ENCODE measurements at places on chromosomes 2 and 18. TPM values are rescaled to one million over a fixed set of nuclear protein-coding genes. Genes with fewer than 3 reads are reported as not detected.
A peak's percentile ranks its signal among the peaks of the same experiment; 100 is the strongest.

Gene PELI1
- total RNA-seq = 42.9 TPM

Gene ICOS
- total RNA-seq = 190 TPM

DNA sequence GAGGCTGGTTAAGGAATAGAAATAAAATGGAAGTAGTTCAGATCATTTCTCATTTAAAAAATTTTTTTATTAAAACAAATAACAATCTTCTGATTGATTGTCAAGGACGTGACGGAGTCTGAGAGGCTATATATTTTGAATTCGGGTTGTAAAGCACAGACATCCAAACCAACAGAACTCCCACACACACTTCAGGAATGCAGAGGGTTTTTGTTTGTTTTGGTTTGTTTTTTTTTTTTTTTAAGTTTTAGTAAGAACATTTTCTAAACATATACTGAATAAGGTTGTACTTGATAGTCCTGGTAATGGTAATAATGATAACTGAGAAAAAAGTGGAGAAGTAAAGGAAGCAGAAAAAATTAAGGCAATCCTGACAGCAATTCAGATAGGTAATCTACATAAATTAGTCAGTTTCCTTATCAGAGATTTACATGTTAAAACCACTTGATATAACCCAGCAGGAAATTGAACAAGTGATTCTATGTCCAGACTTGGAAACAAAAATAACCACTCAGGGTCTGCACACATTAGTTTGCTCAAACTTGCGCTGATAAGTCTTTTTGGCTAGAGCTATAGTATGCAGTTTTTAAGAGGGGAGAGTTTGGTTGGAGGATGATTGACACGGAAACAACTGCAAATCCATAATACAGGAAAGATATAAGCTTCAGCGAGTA lies 51.5 kb upstream of the CTAGE1 start:
- no peak for DNase-seq

GRCh38 chr2:43226955-43227829 lies 786 bp upstream of the ZFP36L2 start:
- peak; percentile 74 for DNase-seq

GRCh38 chr2:175742367-175742766 lies 259.7 kb downstream of the LNPK start:
- DNase-seq = no peak

DNA sequence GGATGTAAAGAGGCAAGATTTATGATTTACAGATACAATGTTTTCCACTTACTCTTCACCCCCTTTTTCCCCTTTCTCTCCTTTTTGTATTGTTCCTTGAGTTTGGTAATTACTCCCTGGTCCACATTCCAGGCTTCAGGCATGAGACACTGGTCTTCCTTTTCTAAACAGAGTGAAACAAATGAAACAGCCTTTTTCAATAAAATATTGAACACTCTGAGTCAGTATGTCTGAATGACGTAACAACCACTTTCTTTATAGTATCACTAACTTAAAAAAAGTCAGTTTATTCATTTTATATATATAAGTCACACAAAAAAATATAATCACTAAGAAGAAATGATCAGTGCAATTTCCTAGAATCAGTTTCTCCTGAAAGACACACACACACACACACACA lies 79.7 kb downstream of the STRN start:
- DNase-seq = no peak

DNA sequence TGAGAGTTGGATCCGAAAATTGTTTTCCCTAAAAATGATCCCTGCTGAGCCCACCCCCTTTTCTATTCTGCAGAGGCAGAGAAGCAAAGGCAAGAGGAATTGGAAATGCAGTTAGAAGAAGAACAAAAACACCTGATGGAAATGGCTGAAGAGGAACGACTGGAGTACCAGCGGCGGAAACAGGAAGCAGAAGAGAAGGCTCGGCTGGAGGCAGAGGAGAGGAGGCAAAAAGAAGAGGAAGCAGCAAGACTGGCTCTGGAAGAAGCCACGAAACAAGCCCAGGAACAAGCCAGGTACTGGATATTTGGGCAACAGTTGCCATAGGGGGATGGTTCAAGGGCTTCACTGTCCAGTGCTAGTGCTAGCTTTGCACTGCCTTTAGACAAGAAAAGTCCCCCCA lies 41.7 kb downstream of the SUMO1 start:
- DNase-seq = no peak

DNA sequence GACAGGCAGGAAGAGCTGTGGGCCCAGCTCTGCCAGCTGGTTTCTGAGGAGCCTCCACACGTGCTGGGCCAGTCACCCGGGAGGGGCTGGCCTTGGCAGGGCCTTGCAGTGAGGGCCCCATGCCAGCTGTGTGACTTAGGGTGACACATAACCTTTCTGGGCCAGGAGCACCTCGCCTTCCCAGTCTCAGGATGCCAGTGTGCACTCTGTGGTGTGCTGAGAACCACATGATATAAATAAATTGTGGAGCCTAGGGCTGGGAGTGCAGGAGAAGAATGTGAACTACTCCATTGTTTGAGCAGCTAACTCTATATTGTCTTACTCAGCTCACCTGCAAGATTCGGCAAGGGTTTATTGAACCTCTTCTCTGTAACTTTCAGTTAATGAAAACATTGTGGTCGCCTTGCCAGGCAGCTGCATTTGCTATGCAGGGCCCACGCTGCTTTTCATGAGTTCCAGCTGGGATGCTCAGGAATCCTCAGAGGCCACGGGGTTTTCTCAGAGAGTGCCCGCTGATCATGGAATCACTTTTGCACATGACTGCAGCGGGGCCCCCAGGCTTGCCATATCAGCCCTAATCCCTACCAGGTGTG lies 222.3 kb downstream of the SH3RF3 start:
- DNase-seq = peak; percentile 24

DNA sequence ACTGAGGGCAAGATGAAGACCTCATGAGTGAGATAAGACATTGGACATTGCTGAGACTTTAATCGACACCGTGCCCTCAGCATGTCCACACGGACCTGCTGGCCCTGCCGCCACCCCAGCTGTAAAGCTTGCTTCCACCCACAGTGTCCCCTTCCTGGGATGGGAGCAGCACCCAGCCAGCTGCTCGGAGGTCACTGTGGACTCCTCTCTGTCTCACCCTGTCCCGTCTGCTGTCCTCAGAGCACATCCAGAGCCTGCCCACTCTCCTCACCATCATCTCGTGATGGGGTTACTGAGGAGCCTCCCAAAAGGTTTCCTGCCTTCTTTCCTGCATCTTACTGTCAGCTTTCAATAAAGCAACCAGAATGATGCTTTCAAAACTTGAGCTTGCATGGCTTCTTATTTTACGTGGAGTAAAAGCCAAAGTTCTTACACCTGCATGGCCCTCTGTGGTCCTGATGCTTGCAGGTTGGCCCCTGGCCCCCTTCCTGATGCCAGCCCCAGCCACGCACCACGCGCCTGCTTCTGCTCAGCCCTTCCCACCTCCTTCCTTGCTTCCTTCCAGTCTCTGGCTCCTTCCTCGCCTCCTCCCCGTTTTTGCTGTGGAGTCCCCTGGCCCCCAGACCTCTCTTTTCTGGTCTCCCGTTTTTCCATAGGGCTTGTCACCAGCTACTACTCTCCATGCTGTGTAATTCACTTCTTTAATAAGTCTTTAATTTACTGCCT lies 67.0 kb downstream of the DGKD start:
- DNase-seq = peak; percentile 7

GRCh38 chr2:189191766-189192165 lies 12.2 kb upstream of the COL5A2 start:
- DNase-seq = no peak

DNA sequence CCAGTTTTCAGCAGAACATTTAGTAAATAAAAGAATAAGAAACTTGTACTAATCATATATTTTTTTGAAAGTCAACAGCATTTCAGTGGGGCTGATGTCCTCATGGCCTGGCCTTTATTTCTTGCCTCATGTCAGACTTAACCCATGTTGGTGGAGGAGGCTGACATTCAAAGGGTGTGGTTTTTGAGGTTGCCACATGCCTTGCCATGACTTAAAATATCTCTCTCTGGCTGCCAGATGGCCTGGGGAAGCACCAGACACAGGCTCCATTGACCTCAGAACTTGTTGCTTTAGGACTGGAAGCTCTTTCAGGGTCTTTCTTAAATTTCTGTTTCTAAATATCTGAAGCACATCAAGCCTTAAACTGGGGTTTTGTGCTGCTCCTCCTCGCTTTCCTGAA lies 32.5 kb upstream of the CD28 start:
- DNase-seq = peak; percentile 67

GRCh38 chr18:8890957-8891464 lies 185.7 kb downstream of the MTCL1 start:
- DNase-seq = no peak

DNA sequence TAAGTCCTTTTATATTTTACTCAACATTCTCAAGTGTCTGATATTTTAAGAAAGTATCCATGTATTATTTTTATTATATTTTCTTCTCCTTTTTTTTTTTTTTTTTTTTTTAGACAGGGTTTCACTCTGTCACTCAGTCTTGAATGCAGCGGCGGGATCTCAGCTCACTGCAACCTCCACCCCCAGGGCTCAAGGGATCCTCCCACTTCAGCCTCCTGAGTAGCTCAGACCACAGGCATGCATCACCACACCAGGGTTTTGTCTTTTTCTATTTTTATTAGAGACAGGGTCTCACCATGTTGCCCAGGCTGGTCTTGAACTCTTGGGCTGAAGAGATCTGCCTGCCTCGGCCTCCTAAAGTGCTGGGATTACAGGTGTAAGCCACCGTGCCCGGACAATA lies 212.1 kb downstream of the TCF4 start:
- no peak for DNase-seq

DNA sequence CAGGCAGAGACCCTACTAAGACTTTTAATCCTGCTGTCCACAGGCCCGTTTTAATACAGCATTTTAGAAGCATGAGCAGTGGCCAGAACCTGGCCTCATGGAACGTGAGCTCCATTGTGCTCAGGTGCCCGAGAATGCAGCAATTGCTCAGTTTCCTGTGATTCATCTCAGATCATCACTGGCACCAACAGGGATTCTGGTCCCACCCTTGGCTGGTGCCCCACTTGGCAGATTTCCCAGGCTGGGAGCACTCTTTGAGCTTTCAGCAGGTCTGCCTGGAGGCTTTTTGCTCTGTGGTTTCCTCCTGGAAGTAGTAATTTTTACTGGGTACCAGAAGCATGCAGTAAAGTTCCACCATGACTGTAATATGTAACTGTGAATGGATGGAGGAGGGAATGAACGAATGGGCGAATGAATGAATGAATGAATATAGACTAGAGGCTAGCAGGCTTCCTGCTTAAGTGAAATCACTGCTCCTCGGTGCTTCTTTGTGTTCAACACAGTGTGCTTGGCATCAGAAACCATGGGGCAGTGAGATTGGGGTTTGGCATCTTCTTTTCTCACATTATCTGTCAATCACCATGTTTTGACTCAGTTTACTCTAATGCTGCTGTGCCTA lies 312.9 kb downstream of the PRKCE start:
- peak; percentile 44 for DNase-seq

Data from activated CD4-positive, alpha-beta memory T cell treated with anti-CD3 and anti-CD28 coated beads for 36 hours (primary cell).